Activated CD4-positive, alpha-beta T cell treated with anti-CD3 and anti-CD28 coated beads, Interleukin-2, amount 50 U/mL, for 48 hours (primary cell): ENCODE measurements at places on chromosomes 12 and 14.

GRCh38 chr14:102481791-102482238, 27.8 kb downstream of the ANKRD9 start:
- DNase-seq, result no peak

DNA sequence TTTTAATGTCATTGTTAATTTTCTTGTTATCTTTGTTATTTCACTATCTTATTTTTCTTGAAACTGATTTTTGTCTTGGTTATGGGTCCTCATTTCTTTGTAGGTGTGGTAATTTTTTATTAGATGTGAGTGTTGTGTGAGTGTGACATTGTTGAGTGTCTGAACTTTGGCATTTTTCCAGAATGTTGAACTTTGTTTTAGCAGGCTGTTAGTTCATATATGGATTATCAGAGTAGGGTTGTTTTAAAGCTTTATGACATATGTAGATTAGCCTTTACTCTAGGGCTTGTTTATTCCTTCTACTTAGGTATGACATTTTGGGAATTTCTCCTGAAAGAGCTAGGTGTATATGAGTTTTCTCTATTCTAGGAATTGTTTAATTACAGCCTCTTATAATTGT, 103.9 kb downstream of the ARID2 start:
- DNase-seq, result no peak

GRCh38 chr12:114996382-114996781, 312.4 kb upstream of the TBX3 start:
- no peak for DNase-seq

DNA sequence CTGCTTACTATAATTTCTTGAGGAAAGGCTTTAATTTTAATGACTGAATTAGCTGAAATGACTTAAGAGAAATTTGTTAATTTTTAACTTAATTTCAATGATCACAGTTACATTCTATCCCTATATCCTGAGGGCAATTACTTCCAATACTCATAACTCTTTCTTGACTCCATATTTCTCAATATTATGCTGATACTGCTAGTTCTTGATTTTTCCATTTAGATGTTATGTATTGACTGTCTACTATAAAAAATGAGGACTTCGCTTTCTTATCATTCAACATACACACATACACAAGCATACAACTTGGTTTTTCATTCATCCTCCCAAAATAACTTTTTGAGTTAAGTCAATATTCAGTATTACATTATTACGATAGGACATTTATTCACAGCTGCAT, 176.2 kb downstream of the PHLDA1 start:
- no peak for DNase-seq

DNA sequence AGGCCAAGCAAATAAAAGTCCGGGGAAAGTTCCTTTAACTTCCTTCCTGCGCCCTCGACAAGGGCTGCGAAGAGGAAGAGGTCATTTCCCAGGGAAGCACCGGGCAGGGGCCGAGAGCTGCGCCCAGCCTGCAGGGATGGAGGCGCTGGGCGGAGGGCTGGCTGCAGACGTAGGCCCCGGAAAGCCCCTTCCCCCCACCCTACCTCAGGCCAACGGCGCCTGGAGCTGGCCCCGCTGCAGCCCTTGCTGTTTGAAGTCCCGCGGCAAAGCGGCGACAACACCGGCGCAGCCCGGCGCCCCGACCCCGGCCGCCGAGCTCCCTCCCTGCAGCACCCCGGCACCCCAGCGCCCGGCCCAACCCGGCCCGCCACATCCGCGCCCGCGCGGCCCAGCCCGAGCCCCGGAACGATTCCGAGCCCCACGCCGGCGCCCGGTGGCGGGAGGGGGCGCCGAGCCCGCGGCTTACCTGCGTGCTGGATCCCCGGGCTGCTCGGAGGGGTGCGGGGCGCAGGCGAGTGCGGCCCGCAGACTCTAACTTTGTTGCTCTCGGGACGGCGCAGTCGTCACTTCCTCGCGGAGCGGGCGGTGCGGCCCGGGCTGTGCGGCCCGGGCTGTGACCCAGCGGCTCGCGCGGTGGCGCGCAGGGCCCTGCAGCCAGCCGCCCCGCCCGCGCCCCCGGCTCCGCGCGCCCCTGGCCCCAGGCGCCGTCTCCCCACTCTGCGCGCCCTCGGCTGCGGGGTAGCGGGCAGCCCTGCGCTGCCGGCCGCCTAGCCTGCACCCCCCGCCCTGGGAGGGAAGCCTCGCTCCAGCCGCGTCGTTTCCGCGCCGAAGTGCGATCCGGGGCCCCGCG, 64.8 kb upstream of the PTGR2 start:
- DNase-seq, result peak; percentile 63

- no peak for DNase-seq
Observed at GRCh38 chr12:5396541-5396940, 35.4 kb upstream of the NTF3 start.

- DNase-seq, result no peak
Observed at GRCh38 chr14:36662258-36662542, 540 bp downstream of the PAX9 start.

DNA sequence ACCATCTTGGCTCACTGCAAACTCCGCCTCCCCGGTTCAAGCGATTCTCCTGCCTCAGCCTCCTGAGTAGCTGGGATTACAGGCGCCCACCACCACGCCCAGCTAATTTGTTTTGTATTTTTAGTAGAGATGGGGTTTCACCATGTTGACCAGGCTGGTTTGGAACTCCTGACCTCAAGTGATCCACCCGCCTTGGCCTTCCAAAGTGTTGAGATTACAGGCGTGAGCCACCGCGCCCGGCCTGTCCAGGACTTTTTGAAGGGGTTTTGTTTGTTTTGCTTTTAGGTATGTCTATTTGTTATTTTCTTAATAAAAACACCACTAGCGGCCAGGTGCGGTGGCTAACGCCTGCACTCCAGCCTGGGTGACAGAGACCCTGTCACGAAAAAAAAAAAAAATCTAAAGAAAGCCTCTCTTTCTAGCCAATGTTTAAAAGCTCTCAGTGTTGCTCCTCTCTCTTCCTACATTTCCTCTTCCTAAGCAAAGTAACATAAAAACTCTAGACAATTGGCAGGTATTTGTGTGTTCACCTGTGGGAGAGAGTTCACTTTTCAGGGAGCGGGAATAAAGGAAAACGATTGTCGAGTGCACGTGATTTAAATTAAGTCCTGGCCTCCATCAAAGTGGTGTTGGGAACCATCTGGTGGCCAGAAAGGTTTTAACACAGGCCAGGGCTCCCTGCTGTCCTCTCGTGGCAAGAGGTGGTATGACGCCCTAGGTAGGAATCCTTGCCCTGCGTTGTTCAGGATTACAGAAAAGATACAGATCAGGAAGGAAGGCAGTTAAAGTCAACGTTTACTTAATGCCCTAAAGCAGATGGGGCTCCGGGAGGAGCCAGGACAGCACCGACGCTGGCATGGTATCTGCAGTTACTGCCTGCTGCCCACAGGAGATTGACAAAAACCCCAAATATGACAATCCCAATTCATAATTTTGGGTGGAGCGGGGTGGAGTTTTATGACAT, 36.2 kb upstream of the ATP23 start:
- DNase-seq, result peak; percentile 90

GRCh38 chr12:120630104-120630892, 10.1 kb upstream of the CABP1 start:
- DNase-seq, result no peak

DNA sequence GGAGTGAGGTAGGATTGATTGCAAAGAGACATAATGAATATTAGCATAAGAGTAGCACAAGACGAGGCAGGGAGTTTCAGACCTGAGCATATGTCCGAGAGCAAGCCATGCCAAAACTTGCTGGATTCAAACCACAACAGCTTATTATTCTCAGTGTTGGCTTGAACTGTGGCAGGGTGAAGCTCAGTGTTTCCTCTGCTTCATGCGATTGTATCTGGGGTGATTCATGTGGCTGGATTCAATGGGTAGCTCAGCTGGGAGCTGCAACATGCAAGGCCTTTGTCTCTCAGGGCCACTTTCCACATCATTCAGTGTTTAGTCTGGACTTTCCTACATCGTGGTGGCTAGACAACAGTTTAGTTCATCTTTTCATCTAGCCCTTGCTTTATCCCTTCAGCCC, 22.1 kb upstream of the E2F7 start:
- DNase-seq, result no peak

GRCh38 chr12:2288471-2288870, 235.7 kb downstream of the CACNA1C start:
- DNase-seq, result no peak

GRCh38 chr12:80353254-80353653, 90.8 kb upstream of the PTPRQ start:
- no peak for DNase-seq

DNA sequence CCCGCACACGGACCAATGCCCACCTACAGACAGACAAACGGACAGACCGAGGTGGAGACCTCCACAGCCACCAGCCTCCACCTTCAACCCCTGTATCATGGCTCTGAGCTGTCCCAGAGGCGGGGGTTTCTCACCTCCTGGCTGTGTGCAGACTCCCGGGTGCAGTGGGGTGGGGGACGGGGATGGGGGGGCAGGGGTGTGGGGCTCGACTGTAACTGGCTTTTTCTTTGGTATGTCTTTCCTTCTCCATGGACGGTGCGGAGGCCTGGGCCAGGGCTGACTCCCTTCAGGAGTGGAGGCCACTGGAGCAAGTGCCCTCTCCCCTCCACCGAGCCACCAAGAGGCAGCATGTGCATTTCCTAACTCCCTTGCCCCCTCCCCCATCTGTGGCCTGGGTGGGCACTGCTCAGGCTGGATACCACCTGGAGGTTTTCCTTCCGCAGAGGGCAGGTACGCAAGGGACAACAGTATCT, 122.6 kb downstream of the ESRRB start:
- no peak for DNase-seq

GRCh38 chr12:54047160-54047963, 6.3 kb upstream of the HOXC4 start:
- DNase-seq, result no peak

DNA sequence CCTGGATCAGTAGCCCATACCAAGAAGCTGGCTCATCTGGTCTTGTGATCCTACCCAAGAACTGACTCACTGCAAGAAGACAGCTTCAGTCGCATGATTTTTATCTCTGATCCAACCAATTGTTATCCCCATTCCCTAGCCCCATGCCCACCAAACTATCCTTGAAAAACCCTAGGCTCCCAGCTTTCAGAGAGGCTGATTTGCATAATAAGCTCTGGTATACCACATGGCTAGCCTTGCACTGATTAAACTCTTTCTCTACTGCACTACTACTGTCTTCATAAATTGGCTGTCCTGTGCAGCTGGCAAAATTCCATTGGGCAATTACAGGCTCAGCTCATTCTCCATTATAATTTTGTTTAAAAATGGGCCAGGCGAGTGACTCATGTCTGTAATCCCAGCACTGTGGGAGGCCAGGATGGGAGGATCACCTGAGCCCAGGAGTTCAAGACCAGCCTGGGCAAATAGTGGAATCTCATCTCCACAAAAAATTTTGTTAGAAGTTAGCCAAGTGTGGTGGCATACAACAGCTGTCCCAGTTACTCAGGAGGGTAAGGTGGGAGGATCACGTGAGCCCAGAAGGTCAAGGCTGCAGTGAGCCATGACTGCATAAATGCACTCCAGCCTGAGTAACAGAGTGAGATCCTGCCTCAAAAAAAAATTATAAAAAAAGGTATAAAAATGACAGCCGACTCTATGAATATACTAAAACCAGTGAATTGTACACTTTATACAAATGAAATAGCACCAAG, 76.7 kb upstream of the EIF5 start:
- DNase-seq, result no peak

- DNase-seq, result peak; percentile 2
Observed at GRCh38 chr12:84911271-84912197, 1.1 kb downstream of the SLC6A15 start.

DNA sequence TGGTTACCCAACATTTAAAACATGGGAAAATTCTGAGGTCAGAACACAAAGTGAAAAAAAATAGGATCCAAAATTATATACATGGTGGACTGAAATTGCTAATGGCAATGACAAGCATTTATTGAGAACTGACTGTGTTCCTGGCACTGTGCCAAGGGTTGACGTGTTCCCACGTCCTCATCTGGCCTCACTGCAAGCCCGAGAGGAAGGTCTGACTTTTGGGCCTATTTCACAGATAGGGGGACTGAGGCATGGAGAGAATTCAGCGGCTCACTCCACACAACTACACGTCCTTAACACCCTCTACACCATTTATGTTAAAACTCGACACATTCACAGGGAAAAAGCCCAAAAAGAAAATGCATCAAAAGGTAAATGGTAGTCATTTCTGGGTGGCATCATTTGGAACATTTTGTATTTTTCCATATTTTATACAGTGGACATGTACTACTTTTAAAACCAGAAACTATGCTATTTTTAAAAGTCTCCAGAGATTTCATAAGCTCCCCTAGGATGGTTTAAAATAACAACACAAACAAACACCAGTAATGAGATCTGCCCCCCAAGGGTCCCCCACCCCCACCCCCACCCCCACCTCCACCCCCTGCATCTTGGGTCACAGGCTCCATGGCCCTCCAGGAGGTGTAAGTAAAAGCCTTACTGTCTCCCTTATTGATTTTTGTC, 27.7 kb downstream of the CLMN start:
- peak; percentile 25 for DNase-seq

DNA sequence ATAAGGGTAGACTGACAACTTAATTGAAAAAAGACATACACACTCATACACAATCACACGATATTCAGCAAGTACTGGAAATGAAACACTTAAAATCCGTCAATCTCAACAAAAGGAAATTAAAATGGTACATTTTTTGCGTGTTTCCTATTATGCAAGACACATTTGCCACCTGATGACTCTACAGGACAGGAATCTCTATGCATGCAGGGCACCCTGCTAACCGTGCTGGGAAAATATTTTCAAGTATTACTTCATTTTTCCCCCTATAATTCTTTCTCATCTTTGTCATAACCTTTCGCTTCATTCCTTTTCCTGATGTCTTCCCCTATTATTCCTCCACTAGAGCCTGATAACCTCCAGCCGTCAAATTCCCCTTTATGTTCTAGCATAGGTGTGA, 150.2 kb downstream of the TMEM132D start:
- no peak for DNase-seq

DNA sequence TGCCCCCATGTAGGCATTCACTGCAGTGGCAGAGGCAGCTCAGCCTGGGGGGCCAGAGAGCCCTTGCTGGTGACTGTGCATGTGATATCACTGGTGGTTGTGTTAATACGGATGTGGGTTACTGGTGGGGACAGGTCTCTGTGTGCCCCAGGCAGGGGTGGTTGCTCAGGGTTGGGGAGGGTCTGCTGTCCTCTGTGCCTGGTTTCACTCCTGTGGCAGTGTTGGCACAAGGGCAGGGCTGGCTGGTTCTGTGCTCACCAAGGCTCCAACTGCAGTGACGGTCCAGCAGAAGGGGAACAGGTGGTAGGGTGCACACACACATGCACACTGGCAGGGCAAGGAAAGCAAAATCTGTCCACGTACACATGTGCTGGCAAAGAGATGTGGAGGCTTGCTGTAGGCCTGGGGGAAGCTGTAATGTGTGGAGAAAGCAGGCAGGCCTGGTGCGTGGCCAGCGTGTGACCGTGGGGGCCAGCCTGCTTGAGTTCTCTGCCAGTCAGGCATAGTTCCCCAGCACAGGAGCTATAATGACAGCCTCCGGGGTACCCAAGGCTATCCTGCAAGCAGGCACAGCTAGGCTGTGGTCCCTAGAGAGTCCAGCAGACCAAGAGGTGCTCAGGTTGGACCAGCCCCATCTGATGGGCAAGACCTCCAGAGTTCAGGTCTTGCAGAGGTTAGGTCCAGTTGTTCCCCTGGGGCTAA, 254.6 kb downstream of the FBXL14 start:
- DNase-seq, result no peak
